Stimulated activated CD4-positive, alpha-beta T cell treated with anti-CD3 and anti-CD28 coated beads, TNF-alpha, amount 100 ng/mL, for 1 hour (primary cell): ENCODE measurements at places on chromosomes 3 and 15.

DNA sequence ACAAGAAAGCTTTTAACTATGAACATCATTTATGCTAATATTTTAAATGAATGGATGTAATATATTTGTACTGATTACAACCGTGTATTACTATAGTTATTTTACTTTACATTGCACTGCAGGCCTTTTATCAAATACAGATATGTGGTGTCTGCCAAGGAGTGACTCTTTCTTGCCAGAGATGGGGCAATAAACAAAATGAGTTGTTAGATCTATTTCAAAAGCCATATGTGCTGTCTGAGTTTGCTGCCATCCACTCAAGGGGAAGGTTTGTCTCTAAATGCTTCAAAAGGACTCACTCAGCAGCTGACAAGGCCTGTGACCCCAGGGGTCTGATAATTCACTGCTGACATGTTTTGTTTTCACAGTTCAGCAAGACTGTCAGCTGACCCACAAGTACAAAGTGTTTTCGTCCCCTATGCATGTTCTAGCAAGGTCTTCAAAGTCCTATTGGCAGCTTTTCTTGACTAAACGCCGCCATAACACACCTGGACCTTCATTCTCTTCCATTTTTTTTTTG is 41.3 kb upstream of the ZBED2 start:
- no peak for DNase-seq

- DNase-seq = no peak
Measured at GRCh38 chr15:68655686-68656437, 77.1 kb downstream of the CORO2B start.

DNA sequence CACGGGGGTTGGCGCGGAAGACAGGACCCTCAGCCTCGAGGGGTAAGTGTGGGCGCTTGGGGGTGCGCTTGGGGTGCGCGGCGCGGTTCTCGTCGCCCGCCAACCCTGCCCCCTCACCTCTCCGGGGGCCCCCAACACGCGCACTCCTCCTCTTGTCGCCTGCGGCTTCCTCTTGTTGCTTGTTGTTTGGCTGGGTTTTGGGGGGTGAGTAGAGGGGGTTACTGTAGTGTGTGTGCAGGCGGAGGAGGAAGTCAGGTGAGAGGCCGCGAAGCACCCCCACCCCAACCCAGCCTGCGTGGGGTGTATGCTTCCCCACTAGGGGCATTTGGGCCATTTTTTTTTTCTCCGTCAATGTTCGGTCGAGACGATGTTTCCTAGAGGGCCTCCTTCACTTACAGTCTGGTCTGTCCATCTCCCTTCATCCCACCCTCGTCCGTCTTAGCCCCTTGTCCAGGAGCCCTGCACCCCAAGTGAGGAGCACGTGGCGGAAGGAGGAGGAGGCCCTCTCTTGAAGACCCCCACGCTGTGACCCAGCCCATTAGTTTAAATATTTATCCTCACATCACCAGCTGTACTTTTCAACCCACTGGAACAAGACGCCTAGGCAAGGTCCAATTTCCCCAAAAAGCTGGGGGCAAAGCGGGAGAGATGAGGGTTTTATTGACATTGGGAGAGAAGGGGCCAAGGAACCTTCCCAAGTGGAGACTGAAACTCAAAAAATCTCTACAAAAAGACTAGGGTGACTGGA is 20.4 kb upstream of the SATB1 start:
- DNase-seq = peak; percentile 45

DNA sequence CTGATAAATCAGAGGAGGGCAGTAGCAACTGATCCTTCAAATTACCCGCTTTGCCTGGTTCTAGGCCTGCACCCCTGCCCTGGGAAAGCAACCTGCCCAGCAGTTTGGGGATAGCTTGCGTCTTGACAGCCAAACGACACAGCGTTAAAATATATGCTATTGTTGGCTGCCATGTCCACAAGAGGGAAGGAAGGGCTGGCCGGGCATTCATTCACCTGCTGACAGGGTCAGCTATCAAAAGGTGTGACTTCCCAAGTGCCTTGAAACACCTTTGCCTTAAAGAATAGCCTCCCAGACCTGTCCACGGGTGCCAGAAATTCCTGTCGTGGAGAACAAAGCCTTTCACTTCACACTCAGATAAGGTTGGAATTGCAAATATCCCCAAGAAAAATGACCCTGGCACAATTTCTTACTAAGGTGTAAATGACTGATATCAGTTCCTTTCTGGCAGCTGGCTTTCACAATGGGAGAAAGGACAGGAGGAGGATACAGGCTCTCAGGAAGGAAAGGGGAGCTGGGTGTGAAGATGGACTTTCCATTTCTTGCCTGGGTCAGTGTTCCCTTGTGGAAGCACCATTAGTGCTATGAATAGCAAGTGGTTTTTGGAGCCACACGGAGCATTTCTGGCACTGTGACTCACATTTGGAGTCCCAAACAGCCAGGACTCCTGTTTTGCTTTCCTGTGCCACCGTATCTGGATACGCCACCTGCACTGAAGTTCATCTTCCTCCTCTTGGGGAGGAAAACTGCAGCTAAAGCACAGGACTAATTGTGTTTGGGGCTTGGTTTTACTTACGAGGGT is 19.2 kb downstream of the ALDH1A3 start:
- no peak for DNase-seq

- no peak for DNase-seq
Measured at GRCh38 chr15:69132430-69132829, 28.0 kb upstream of the GLCE start.

DNA sequence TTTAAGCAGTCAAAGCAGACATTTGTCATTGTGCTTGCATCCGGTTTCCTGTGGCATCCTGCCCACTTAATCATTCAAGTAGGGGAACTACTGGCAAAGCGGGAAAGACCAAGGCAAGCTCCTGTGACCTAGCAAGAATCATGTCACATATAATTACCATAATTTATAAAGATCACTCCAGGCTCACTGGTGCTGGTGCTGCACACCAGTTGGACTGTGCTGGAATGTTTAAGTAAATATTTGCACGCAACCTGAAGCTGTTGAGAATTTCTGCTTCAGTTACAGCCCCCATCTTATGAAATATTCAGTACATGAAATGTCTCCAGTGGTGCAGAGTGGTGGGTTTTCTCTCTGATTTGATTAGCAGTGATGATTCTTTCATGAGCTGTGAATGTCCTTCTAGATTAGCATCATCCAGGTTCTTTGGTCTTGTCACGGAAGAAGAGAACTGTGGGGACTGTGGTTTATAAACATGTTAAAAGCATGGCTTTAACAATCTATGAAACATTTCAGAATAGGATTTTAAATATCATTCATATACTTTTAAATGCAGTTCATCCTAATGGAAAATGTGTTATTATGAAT is 621.3 kb upstream of the EPHA6 start:
- no peak for DNase-seq

- DNase-seq = no peak
Measured at GRCh38 chr3:133928903-133929607, 33.4 kb upstream of the RAB6B start.

DNA sequence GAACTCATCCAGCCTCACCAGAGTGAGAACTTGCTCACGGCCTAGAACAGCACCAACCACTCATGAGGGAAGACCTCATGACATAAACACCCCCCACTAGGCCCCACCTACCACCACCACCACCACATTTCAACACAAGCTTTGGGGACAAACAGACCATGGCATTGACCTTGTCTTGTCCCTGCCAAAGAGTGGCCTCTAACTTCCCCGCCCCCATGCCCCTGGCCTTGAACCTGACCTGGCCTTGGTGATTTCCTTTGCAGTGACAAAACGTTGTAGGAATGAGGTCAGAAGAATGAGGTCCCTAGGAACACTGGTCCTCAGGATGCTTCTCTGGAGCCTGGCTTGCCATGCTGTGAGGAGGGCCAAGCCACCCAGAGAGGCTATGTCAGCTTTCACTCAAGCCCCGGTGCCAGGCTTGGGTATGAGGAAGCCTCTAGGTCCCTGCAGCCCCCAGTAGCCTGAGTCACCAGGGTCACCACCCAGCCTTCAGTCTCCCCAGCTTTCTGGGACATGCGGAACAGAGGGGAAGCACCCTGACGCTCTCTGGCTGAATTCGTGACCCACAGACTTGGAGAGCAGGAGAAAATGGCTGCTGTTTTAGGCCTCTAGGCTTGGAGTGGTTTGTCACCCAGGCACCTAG is 57.9 kb downstream of the TPRA1 start:
- no peak for DNase-seq

GRCh38 chr15:63156086-63156710 is 1.1 kb downstream of the RPS27L start:
- no peak for DNase-seq

- no peak for DNase-seq
Measured at GRCh38 chr15:77605547-77605946, 27.2 kb downstream of the LINGO1 start.

DNA sequence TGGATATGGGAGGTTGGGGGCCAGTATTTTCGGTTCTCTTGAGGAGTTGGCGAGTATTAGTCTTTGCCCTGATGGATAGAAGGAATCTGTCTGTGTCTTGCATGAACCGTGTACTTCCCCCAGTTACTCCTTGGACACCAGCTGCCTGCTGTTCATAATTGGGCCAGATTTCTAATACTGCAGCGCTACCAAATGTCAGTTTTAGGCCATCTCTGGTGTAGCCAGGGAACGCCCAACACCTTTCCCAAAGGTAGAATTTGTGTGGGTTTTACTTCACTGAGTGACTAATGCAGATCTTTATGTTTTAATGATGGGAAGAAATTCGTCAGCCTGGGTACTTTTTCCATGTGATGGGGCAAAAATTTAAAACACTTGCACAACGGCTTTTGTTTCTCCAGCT is 18.4 kb downstream of the FLNB start:
- DNase-seq = no peak

- no peak for DNase-seq
Measured at GRCh38 chr3:37540786-37541185, 320.9 kb upstream of the CTDSPL start.

DNA sequence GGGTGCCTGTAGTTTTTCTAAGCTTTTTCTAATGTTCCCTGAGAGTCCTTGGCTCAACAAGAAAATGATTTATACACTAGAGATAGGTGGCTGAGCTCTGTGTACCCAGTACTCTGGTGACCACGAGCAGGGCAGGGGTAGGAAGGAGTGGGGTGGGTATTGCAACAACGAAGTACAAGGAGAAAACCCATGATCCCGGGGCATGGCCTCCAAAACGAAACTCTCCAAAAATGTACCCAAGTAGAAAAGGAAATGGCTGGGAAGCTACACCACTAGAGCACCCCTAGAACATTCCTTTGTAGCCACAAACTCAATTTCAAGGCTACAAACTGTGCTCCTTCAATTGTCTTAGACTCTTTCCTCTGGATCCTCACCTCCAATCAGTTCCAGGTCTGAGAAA is 138.9 kb downstream of the DUT start:
- DNase-seq = no peak

- no peak for DNase-seq
Measured at GRCh38 chr3:148400754-148401153, 296.9 kb upstream of the AGTR1 start.

GRCh38 chr15:90561344-90562244 is 31.9 kb downstream of the CRTC3 start:
- DNase-seq = no peak

DNA sequence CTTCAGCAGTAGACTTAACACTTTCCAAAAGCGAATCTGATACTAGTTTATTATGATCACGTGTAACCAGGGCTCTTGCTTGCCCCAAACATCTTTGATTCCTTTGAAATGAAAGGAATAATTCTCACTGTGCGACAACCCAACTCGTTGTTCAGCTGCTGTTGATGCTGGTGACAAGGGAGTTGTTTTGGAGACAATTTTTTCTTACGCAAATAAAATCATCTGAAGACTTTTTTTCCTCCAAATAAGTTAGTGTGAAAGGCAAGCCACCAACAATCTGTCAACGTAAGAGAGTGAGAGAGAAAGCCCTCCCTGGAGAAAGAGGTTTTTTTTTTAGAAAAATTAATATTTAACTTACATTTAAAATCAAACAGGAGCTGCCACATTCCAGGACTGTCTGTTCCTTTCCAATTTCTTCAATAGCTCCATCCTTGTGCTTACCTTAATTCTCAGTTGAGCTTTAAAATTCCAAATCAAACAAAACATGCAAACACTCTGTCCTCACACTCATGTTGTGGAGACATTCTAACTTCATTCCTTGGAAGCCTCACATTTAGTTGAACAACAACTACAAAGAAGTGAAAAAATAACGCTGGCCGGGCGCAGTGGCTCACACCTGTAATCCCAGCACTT is 4.9 kb upstream of the P3H2 start:
- DNase-seq = no peak

GRCh38 chr15:80106051-80106450 is 46.6 kb downstream of the ZFAND6 start:
- no peak for DNase-seq

GRCh38 chr3:195297446-195297845 is 26.5 kb upstream of the XXYLT1 start:
- no peak for DNase-seq

GRCh38 chr3:134336587-134336986 is 37.7 kb downstream of the AMOTL2 start:
- no peak for DNase-seq

- DNase-seq = no peak
Measured at GRCh38 chr3:160986069-160986468, 119.1 kb downstream of the B3GALNT1 start.

GRCh38 chr3:128623762-128624176 is 26.8 kb downstream of the RPN1 start:
- DNase-seq = no peak

DNA sequence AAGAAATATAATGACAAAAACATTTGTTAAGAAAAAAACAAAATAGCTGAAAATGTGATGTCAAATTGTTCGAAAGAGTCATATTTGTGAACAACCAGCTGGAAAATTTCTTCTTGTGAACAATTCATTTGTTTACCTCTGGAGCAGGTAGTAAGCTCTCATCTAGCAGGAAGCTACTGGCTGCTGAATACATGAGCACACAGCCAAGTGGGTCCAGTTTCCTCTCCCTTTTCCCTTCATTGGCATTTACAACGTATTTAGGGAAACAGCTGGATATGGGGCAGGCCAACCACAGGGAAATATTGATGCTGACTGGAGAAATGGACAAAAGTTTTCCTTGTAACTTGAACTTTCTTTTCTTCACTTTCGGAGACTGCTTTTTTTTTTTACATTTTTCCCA is 1354.7 kb upstream of the EPHA6 start:
- DNase-seq = no peak

- DNase-seq = no peak
Measured at GRCh38 chr3:133871368-133872090, 24.2 kb downstream of the RAB6B start.

DNA sequence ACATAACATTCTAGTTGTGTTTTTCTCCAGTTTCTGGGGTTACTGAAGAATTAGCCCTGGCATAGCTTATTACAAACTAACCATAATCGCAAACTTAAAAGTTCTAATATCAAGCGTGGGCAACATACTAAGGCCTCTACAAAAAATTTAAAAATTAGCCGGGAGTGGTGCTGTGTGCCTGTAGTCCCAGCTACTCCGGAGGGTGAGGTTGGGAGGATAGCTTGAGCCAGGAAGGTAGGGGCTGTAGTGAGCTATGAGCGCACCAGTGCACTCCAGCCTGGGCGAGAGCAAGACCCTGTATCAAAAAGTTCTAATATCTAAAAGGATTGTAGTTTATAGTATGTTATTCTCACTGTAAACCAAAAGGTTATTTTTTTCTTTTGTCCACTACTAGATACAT is 1.1 kb downstream of the OIP5 start:
- no peak for DNase-seq
